Right lobe of liver (tissue), 6 donors: ENCODE measurements at places on chromosomes 11 and 22. TPM values are rescaled to one million over a fixed set of nuclear protein-coding genes. Genes with fewer than 3 reads are reported as not detected.

GRCh38 chr11:9616858-9617257, 43.4 kb downstream of the WEE1 start:
- no peak for DNase-seq
- H3K4me1 ChIP-seq = no peaks in the 10 kb centered on the region
- H3K27ac ChIP-seq = no peak overlapping the region
- no peaks in the 10 kb centered on the region for H3K36me3 ChIP-seq

Gene INPP5J
- not detected for total RNA-seq

GRCh38 chr22:24117942-24118341, 63.3 kb upstream of the SUSD2 start:
- no peak overlapping the region for H3K27ac ChIP-seq
- H3K4me3 ChIP-seq = no peak overlapping the region
- H3K36me3 ChIP-seq = no peaks in the 10 kb centered on the region
- H3K27me3 ChIP-seq = no peaks in the 10 kb centered on the region
- H3K4me1 ChIP-seq = no peaks in the 10 kb centered on the region
- DNase-seq = no peak

Gene OR4A16
- total RNA-seq = not detected

GRCh38 chr11:36469881-36470802, 39.9 kb downstream of the TRAF6 start:
- no peak for DNase-seq
- H3K27ac ChIP-seq = no peak overlapping the region
- H3K4me1 ChIP-seq = no peaks in the 10 kb centered on the region
- H3K36me3 ChIP-seq = no peaks in the 10 kb centered on the region

Gene PTH
- not detected for total RNA-seq

- no peaks in the 10 kb centered on the region for H3K4me1 ChIP-seq
- no peak overlapping the region for H3K4me3 ChIP-seq
- no peak for DNase-seq
- H3K27ac ChIP-seq = no peak overlapping the region
- no peaks in the 10 kb centered on the region for H3K27me3 ChIP-seq
- H3K36me3 ChIP-seq = no peaks in the 10 kb centered on the region
Observed at GRCh38 chr11:109000531-109000930, 335.7 kb downstream of the DDX10 start.

Gene MPZL2
- total RNA-seq = 22.0 TPM

- peaks cover 5% of the 10 kb centered on the region for H3K4me1 ChIP-seq
- H3K27me3 ChIP-seq = no peaks in the 10 kb centered on the region
- H3K4me3 ChIP-seq = no peak overlapping the region
- no peak overlapping the region for H3K27ac ChIP-seq
- no peaks in the 10 kb centered on the region for H3K36me3 ChIP-seq
- DNase-seq = no peak
Observed at GRCh38 chr11:6928916-6929315, 2.7 kb downstream of the ZNF215 start.

DNA sequence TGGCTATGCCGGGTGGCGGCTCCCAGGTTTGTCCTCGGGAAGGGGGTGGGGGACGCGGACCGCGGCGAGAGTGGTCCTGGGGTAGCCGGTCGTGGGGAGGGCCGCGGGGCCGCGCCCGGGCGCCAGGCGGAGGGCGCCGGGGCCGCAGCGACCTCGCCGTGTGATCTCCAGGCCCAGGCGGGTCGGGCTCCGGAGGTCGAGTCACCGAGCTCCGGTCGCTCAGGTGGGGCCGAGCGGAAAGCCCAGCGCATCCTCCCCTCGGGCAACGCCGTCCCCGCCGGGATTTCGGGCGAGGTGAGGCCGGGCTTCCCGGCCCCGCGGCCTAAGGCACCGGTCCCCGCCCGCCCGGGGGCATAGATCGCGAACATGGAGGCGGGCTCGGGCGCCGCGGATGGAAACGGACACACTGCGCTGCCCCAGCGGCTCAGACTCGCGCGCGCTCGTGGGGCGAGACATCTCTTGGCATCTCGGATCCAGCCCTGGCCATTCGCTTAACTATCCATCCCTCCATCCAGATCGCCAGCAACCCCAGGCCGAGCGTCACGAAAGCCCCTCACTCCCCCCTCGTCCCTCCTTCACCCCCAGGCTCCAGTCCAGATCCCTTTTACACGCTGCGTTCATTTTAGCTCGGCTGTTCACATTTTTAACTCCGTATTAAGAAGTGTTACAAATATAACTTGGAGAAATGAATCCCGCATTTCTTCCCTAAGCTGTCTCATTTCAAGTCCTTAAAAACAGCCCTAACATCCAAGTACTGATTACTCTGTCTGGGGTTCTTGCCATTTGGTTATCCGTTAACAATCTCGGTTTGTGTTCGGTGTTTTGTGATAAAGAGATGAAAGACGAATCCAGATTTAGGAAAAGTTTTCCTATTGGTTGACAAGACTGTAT, 460 bp downstream of the ZC3H12C start:
- no peaks in the 10 kb centered on the region for H3K27me3 ChIP-seq
- H3K36me3 ChIP-seq = no peaks in the 10 kb centered on the region
- H3K4me1 ChIP-seq = no peaks in the 10 kb centered on the region
- peak overlapping the region; percentile 63 for H3K4me3 ChIP-seq
- H3K27ac ChIP-seq = peak overlapping the region; percentile 88

GRCh38 chr11:30619767-30620166, 33.6 kb upstream of the MPPED2 start:
- no peak overlapping the region for H3K4me3 ChIP-seq
- no peaks in the 10 kb centered on the region for H3K4me1 ChIP-seq
- DNase-seq = no peak
- H3K27me3 ChIP-seq = no peaks in the 10 kb centered on the region
- no peaks in the 10 kb centered on the region for H3K36me3 ChIP-seq

- H3K4me1 ChIP-seq = no peaks in the 10 kb centered on the region
- no peaks in the 10 kb centered on the region for H3K36me3 ChIP-seq
- H3K27me3 ChIP-seq = no peaks in the 10 kb centered on the region
- no peak overlapping the region for H3K4me3 ChIP-seq
Observed at GRCh38 chr11:105732611-105733010, 122.7 kb downstream of the GRIA4 start.

GRCh38 chr11:45405916-45406670, 120.0 kb upstream of the SYT13 start:
- H3K27me3 ChIP-seq = no peaks in the 10 kb centered on the region
- no peaks in the 10 kb centered on the region for H3K4me1 ChIP-seq
- H3K27ac ChIP-seq = no peak overlapping the region
- no peak overlapping the region for H3K4me3 ChIP-seq
